ENCODE measurements at places on chromosomes 3 and 15.

DNA sequence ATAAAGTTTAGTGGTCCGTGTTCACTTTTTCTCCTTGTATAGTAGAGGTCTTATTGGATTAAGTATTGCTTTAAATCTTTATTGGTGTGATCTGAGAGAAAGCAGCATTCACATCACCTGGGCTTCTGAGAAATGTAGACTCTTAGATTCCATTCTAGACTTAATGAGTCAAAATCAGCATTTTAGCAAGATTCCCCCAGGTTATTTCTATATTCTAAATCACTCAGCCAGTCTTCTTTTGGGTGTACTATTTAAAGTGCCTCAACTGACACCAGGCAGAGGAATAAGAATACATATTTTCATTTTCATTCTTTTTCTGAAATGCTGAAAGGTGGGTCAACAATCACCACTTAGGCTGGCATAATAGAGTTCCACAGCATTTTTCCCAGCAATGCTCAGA lies 481.7 kb downstream of the TUSC7 start:
- H3K4me1 ChIP-seq, result no peaks in the 10 kb centered on the region
- no peak overlapping the region for H3K27ac ChIP-seq
- peaks cover 3% of the 10 kb centered on the region for H3K36me3 ChIP-seq
- H3K27me3 ChIP-seq, result no peaks in the 10 kb centered on the region

- no peak overlapping the region for H3K4me3 ChIP-seq
- no peak for DNase-seq
- no peak overlapping the region for H3K27ac ChIP-seq
- no peaks in the 10 kb centered on the region for H3K4me1 ChIP-seq
- peaks cover 38% of the 10 kb centered on the region for H3K36me3 ChIP-seq
These were observed 12.5 kb downstream of the RBM5 start for GRCh38 chr3:50100956-50101845.

GRCh38 chr3:115359536-115359935 lies 212.4 kb upstream of the ZBTB20 start:
- H3K36me3 ChIP-seq, result peaks cover 5% of the 10 kb centered on the region
- no peak overlapping the region for H3K4me3 ChIP-seq
- H3K27me3 ChIP-seq, result no peaks in the 10 kb centered on the region
- H3K4me1 ChIP-seq, result peaks cover 3% of the 10 kb centered on the region
- DNase-seq, result no peak
- H3K27ac ChIP-seq, result no peak overlapping the region

- no peaks in the 10 kb centered on the region for H3K27me3 ChIP-seq
- H3K36me3 ChIP-seq, result no peaks in the 10 kb centered on the region
- peaks cover 19% of the 10 kb centered on the region for H3K4me1 ChIP-seq
- no peak overlapping the region for H3K27ac ChIP-seq
These were observed 26.6 kb downstream of the SUCNR1 start for GRCh38 chr3:151899996-151900395.

DNA sequence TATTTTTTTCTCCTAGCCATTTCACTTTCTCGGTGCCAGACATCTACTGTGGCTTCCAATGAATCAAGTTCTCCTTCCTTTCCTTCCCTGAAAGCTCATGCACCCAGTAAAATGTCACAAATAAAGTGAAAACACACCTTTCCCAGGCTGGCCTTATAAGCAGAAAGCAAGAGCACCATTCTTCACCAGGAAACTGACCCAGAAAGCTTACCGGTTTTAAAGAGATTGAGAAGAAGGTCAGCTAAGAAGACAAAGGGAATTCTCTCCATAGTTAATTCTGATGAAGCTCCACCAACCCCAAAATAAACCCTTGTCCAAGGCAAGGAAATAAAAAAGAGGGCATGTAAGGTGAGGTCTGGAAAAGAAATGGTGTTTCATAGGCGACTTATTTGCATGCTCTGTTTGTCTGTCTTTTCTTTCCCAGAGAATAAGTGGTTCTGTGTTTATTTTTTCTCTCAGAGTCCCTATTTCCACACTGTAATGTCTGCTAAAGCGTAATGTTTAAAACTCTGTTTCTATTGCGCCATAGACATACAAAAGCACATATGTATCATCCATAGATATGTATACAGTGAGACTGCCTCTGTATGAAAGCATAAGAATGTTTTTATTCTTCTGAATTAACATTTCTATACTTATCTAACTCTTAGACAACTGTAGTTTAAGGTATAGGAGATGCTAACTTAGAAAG lies 2.8 kb downstream of the LSAMP start:
- DNase-seq, result no peak
- H3K4me3 ChIP-seq, result peak overlapping the region; percentile 95
- peak overlapping the region; percentile 70 for H3K27ac ChIP-seq
- peaks cover 48% of the 10 kb centered on the region for H3K4me1 ChIP-seq
- no peaks in the 10 kb centered on the region for H3K27me3 ChIP-seq
- no peaks in the 10 kb centered on the region for H3K36me3 ChIP-seq

GRCh38 chr3:56593455-56594158 lies 36.6 kb downstream of the CCDC66 start:
- no peak for DNase-seq
- no peak overlapping the region for H3K27ac ChIP-seq
- H3K36me3 ChIP-seq, result peaks cover 30% of the 10 kb centered on the region
- H3K27me3 ChIP-seq, result no peaks in the 10 kb centered on the region
- no peak overlapping the region for H3K4me3 ChIP-seq

DNA sequence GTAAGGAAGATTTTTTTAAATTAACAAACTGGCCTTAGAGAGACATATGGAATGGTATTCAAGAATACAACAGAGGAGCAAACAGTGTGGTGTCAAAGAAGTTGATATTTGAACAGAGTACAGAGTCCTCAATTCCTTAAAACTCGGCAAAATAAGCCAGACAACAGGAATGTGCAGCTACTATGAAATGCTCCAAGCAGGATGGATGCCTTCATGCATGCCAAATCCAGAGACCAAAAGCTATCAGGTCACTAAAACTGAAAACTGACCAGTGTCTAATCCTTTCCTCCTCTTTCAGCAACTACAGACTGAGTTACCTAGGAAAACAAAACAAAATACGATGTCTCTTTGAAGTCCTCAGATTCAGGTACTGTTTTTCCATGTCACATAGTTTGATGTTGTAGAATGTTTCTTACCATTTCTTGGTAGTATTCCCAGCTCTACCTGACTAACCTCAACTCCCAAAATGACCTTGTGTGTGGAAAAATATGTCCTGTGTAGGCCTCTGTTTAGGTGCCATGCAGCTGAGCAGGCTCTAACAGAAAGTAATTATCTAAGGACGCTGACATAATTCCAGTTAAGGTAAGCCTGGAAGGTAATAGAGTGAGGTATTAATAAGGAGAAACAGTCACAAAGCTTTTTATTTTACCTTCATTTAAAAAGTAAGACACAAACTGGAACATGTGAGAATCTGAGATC lies 46.9 kb downstream of the TBL1XR1 start:
- no peak for DNase-seq
- no peaks in the 10 kb centered on the region for H3K27me3 ChIP-seq
- peak overlapping the region; percentile 67 for H3K27ac ChIP-seq
- peaks cover 2% of the 10 kb centered on the region for H3K36me3 ChIP-seq

GRCh38 chr15:43974852-43975251 lies 148.1 kb downstream of the WDR76 start:
- H3K27me3 ChIP-seq, result no peaks in the 10 kb centered on the region
- no peak overlapping the region for H3K4me3 ChIP-seq
- DNase-seq, result no peak
- H3K4me1 ChIP-seq, result peaks cover 6% of the 10 kb centered on the region

DNA sequence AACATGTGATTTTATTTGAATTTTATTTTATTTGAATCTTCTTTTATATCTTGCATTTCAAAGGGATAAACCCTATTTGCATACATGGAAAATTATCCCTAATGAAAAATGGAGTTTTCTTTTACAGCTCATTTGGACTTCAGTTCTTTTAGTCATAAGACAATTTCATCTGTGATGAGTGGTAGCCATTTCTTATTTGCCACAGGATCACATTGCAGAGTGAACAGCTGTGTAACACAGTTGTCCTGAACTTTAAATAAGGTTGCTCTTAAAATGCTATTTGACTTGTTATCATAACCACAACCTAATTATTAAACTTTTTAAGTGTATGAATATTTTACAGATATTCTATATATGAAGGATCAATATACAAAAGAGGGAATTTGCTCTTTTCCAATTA lies 221.7 kb upstream of the ROPN1 start:
- no peaks in the 10 kb centered on the region for H3K4me1 ChIP-seq
- no peak for DNase-seq
- no peaks in the 10 kb centered on the region for H3K27me3 ChIP-seq
- H3K36me3 ChIP-seq, result no peaks in the 10 kb centered on the region
- no peak overlapping the region for H3K27ac ChIP-seq
- no peak overlapping the region for H3K4me3 ChIP-seq

DNA sequence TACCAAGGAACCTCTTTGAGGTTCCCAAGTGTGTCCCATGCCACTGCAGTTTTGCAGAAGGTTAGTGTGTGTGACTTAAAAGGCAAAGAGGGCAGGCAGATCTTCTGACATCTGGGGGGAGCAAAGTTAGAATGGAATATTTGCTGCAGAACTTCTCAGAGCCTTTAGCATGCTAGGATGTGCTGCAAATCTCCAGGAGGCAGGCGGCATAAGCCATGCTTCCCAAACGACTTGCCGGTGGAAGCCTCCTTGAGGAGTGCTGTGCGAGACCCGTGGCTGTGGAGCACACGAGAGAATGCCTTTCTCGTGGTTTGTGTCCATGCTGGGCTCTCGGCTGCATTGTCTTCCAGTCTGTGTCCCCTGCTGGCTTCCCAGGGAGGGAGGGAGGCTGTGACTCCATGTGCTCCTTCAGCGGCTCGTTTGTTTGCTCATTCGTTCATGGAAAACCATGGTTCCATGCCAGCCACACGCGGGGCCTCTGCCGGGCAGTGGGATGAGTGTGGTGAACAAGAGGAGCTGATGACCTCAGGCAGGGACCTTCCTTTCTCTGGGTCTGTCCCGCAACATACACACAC lies 13.8 kb downstream of the HDAC11 start:
- H3K27me3 ChIP-seq, result no peaks in the 10 kb centered on the region
- no peak overlapping the region for H3K27ac ChIP-seq
- H3K36me3 ChIP-seq, result no peaks in the 10 kb centered on the region
- H3K4me1 ChIP-seq, result peaks cover 22% of the 10 kb centered on the region

DNA sequence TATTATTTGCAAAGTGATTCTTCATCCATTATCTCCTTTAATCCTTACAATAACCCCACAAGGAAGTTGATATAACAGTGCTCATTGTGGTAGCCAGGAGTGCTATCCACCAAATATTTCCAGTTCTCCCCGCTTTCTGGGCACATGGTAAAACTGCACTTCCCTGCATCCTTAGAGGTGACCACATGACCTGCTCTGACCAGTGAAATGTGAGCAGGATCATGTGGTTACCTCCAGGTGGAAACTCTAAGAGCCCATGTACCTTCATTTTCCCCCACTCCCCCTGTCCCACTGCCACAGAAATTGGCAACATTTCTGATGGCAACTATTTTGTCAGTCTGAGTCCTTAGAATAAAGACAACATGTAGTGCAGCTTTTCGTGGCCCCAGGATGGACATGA lies 89.7 kb downstream of the MRPL46 start:
- DNase-seq, result no peak
- H3K27me3 ChIP-seq, result peaks cover 14% of the 10 kb centered on the region
- no peak overlapping the region for H3K4me3 ChIP-seq
- no peak overlapping the region for H3K27ac ChIP-seq
- H3K36me3 ChIP-seq, result no peaks in the 10 kb centered on the region
- H3K4me1 ChIP-seq, result peaks cover 4% of the 10 kb centered on the region

GRCh38 chr3:173066044-173067004 lies 74.7 kb downstream of the SPATA16 start:
- DNase-seq, result no peak
- H3K4me3 ChIP-seq, result no peak overlapping the region
- H3K36me3 ChIP-seq, result peaks cover 3% of the 10 kb centered on the region
- no peaks in the 10 kb centered on the region for H3K4me1 ChIP-seq
- H3K27ac ChIP-seq, result no peak overlapping the region
- no peaks in the 10 kb centered on the region for H3K27me3 ChIP-seq

GRCh38 chr15:91849180-91849579 lies 4.3 kb upstream of the SLCO3A1 start:
- peaks cover 19% of the 10 kb centered on the region for H3K27me3 ChIP-seq
- no peak overlapping the region for H3K27ac ChIP-seq
- DNase-seq, result no peak
- peaks cover 9% of the 10 kb centered on the region for H3K4me1 ChIP-seq

- no peaks in the 10 kb centered on the region for H3K4me1 ChIP-seq
- no peak overlapping the region for H3K27ac ChIP-seq
- H3K36me3 ChIP-seq, result no peaks in the 10 kb centered on the region
- peaks cover 85% of the 10 kb centered on the region for H3K27me3 ChIP-seq
- no peak for DNase-seq
These were observed 8.1 kb upstream of the GATM start for GRCh38 chr15:45386420-45386819.

DNA sequence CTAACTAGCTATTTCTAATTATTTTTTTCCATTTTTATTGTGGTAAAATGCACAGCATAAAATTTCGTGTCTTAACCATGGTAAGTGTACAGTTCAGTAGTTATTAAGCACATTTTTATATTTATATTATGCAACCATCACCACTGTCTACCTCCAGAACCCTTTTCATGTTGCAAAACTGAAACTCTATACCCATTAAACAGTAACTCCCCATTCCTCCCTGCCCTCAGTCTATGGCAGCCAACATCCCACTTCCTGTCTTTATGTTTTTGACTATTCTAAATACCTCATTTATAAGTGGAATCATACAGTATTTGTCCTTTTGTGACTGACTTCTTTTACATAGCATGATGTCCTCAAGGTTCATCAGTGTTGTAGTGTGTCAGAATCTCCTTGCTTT lies 25.5 kb downstream of the SLC35A5 start:
- no peaks in the 10 kb centered on the region for H3K27me3 ChIP-seq
- H3K4me3 ChIP-seq, result no peak overlapping the region
- no peak for DNase-seq
- peaks cover 2% of the 10 kb centered on the region for H3K4me1 ChIP-seq

DNA sequence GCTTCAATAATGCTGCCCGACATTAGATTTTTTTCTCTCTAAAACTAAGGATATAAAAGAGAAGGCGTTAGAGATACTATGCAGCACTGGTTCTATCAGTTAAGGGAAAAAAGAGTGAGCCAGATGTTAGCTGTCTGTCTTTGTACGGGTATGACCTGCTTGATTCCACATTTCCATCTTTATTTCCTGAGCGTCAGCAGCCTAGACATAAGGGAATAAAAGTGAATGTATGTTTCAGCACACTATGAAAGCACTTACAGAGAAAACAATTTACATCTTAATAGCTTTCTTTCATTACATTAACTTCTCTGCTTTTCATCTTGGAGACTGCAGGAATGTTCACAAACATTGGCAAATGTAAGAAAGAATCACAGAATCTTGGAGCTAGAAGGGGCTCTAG lies 319.3 kb downstream of the CTNNB1 start:
- H3K36me3 ChIP-seq, result peaks cover 2% of the 10 kb centered on the region
- no peak for DNase-seq
- H3K27ac ChIP-seq, result no peak overlapping the region
- H3K27me3 ChIP-seq, result no peaks in the 10 kb centered on the region

- H3K27me3 ChIP-seq, result peaks cover 33% of the 10 kb centered on the region
- DNase-seq, result peak; percentile 52
- H3K4me3 ChIP-seq, result peak overlapping the region; percentile 81
These were observed 109.3 kb downstream of the SHQ1 start for GRCh38 chr3:72738752-72739530.

- no peak overlapping the region for H3K4me3 ChIP-seq
- H3K27me3 ChIP-seq, result no peaks in the 10 kb centered on the region
- no peak overlapping the region for H3K27ac ChIP-seq
- peaks cover 4% of the 10 kb centered on the region for H3K36me3 ChIP-seq
- no peak for DNase-seq
These were observed 449.6 kb upstream of the TGFBR2 start for GRCh38 chr3:30156586-30157498.
